ENCODE measurements at places on chromosomes 7 and 10.

DNA sequence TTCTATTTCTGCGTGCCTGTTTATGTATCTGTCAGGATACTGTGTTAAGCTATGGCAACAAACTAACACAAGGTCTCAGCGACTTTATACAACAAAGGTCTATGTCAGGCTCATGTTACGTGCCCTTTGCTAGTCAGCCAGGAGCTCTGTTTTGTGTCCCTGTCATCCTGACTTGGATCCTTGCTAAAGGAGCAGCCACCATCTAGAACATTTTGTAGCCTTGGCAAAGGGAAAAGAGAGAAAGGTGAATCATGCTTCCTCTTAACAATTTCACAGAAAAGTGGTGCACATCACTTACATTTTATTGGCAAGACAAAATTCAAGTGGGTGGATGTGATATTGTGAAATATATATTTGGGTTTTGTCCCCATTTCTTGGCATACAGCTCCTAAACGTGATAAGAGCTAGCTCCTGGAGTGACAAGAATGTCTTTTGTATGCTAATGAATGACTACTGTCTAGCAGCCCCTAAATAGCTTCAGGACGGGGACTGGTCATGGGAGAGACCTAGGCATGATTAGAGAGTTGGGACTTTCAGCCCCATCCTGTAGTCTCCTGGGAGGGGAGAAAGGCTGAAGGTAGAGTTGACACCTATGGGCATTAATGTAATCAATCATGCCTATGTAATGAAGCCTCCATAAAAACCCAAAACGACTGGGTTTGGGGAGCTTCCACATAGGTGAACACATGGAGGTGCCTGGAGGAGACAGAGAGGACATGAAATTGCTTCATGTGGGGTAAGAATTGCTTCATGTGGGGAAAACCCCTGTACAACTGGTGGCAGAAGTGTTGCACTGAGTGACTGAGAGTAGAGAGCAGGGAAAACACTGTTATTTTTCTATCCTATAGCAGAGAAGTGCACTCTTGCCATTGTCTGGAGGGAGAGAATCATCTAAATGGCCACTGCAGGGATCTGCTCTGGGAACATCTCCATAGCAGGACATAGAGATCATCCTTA lies 33.0 kb downstream of the MRPL32 start:
- DNase-seq = no peak

DNA sequence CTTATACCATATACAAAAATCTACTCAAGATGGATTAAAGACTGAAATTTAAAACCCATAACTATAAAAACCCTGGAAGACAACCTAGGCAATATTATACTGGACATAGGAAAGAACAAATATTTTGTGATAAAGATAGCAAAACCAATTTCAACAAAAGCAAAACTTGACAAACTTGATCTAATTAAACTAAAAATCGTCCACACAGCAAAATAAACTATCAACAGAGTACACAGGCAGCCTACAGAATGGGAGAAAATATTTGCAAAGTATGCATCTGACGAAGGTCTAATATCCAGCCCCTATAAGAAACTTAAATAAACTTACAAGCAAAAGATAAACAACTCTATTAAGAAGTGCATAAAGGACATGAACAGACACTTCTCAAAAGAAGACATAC lies 240.1 kb downstream of the HGF start:
- DNase-seq = no peak

DNA sequence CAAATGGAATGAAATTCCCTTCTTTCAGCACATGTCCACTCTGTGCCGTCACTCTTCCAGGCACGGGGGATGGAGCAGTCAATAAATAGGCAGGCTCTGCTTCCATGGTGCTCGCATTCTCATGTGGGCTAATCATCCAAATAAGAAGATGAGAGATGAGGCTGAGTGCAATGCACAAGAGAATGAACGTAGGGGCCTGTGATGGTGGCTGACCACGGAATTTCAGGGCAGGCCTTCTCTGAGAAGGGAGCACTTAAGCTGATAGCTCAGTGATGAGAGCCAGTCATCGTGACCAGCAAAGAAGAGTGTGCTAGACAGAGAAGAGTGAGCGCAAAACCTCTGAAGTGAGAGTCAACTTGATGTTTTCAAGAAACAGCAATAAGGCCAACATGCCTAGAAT lies 47.9 kb downstream of the TAF3 start:
- no peak for DNase-seq

- DNase-seq = no peak
Measured at GRCh38 chr7:110718503-110719205, 372.3 kb upstream of the LRRN3 start.

DNA sequence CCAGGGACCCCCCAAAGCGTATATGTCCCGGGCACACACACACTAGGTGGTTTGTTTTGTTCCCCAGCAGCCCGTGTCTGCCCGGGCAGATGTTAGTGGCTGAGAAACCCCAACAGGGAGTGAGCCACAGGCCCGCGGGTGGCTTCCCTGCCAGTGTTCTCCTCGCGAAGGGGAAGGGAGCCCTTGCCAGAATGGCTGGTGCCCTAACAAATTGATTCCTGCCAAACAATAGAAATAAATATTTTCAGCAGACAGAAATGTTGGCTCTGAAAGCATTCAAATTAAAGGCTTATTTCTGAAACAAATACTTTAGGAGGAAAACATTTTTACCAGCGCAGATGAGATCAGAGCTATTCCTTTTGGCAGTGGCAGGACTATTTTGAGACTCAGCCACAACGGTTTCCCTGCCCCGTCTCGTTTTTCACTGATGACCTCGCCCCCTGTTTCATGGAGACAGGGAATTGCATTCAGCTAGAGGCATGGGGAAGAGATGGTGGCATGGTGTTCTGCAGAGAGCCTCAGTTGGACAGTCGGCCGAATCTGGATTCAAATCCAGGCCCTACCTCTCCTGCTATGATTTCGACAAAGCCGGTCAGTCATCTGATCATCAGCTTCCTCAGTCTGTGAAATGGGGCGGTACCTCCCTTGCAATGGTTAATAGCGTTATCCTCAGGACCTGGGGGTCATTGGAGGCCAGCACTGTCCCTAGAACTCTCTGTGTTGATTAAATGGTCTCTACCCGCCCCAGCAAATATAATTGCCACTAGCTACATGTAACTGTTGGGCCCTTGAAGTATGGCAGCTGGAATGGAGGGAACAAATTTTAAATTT lies 84.5 kb downstream of the CUX1 start:
- DNase-seq = no peak

GRCh38 chr7:106344861-106345260 lies 60.1 kb upstream of the NAMPT start:
- DNase-seq = no peak

DNA sequence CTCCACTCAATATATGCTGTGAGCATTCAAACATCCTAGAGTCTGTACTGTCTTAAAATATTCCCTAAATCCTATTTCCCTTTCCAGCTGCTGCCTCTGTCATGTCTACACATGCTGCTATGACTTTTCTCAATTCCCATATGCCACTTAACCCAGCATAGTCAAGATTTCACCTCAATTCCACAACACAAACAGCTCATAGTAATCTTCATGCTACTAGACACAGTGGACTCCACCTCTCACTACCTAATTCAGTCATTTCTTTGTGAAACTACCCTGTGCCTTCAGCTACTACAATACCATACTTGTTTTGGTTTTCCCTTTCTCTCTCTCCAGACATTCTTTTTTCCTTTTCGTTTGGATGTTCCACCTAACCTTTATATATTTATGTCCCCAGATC lies 45.5 kb downstream of the GSAP start:
- no peak for DNase-seq

DNA sequence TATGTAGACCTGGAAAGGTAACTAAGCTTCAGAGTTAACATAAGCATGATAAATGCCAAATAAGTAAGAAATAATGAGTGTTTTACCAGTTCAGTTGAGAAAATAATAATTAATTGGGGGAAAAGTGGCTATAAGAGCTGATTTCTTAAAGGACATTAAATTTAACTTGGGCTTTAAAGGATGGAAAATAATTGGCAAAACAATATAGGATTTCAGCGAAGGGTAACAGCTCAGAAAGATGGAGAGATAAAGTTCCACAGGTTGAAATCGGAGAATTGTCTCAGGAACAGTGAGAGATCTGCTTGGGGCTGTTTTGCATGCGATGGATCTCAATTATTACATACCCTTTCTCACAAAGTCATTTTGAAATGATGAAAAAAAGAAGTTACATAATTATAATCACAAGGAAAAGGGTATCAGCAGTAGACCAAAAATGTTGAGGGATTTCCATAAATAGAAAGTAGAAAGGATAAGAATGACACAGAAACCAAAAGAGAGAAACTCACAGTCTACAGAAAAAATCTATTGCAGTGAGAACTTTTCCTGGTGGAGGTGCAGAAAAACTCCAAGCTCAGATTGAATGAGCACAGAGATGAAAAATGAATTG lies 40.1 kb upstream of the ITGB8 start:
- DNase-seq = no peak

DNA sequence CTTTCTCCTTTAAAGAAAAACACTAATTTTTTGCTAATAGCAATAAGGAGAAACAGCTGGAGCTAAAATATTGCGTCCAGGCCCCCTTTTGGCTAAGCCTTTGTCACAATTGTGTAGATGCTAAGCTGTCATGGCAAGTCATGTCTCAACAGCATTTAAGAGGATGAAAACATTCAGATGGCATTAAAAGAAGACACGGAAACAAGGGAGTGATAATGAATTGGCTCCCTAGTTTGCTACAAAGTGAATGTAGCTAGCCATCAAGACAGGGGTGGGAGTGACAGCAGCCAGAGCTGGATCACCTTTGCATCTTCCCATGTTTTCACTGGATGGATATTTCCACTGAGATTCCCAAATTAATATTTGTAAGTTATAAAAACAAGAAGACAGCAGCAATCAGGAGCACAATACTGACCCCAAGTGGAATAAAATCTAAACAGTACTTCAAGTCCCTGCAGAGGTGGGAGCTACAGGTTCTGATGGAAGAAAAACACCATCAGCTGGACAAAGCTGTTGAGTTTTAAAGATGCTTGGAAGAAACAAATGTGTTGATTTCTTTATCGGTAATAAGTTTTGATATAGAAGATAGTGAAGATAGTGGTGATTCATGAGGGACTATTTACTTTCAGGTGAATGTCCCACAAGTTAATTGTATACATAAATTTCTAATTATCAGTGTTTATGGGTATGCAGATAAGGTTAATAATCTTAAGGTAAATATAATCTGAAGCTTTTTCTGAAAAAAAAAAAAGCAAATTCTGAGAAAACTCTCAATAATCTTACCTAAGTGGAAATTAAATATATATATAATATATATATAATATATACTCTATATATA lies 129.4 kb downstream of the SLC16A9 start:
- no peak for DNase-seq

GRCh38 chr7:28069807-28070206 lies 110.8 kb downstream of the JAZF1 start:
- no peak for DNase-seq

DNA sequence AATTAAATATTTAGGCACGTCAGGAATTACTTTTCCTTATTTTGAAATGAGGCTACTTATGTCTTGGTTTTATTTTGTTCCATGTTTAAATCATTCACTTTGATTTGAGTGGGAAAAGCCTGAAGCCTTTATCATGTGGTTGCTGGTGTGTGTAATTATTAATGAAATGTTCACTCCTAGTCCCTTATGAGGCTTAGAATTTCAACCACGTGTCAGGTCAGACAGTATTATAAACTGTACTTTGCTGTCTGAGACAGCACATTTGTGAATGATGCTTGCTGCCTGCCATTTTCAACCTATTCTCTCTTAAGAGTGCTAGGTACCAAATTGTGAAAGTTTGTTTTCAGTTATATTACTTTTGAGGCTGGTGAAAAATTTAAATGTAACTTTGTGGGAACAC lies 58.9 kb downstream of the COL17A1 start:
- DNase-seq = no peak

DNA sequence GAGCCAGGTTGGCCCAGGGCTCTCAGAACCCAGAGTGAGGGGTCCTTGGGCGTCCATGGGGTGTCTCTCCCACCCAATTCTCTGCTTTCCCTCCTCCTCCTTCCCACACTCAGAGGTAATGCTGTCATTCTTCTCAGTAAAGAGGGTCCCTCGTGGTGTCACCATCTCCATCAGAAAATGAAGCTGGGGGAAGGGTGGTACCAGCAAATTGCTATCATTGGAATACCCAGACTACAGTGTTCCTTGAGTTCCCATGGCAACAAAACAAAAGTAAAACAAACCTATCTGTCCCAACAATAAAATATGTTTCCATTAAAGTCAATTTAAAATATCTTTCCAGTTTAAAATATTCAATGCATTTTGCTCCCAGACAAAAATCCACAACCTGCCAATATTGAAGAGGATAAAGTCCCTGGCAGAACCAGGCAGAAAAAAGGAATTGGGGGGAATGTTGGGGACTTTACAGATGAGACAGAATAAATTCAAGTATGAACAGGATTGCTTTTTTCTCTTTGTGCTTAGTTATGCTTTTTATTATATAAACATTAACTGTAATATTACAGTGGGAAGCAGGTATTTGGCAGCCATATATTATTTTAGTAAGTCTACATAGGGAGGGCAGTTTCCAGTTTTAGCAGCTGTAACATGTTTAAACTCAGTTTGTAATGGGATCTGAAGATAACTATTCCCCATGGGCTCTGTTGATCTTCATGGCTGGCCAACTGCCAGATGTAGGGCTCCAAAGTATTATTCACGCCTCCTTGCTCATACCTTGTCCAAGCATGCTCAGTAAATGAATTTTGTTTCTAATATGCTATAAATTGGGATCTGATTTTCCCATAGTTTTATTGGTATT lies 182.1 kb downstream of the ARID5B start:
- DNase-seq = no peak

GRCh38 chr10:93945819-93946218 lies 47.9 kb upstream of the PLCE1 start:
- no peak for DNase-seq

DNA sequence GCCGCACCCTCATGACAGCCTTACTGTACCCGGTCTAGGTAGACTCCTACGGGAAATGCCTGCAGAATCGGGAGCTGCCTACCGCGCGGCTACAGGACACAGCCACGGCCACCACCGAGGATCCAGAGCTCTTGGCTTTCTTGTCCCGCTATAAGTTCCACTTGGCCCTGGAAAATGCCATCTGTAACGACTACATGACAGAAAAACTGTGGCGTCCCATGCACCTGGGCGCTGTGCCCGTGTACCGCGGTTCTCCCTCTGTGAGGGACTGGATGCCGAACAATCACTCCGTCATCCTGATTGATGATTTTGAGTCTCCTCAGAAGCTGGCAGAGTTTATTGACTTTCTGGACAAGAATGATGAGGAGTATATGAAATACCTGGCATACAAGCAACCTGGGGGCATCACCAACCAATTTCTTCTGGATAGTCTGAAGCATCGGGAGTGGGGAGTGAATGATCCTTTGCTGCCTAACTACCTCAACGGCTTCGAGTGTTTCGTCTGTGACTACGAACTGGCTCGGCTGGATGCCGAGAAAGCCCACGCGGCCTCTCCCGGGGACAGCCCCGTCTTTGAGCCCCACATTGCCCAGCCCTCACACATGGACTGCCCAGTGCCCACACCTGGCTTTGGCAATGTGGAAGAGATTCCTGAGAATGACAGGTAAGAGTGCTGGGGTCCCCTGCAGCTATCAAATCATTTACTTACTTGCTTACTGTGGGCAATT lies 8.5 kb upstream of the CHCHD1 start:
- no peak for DNase-seq

DNA sequence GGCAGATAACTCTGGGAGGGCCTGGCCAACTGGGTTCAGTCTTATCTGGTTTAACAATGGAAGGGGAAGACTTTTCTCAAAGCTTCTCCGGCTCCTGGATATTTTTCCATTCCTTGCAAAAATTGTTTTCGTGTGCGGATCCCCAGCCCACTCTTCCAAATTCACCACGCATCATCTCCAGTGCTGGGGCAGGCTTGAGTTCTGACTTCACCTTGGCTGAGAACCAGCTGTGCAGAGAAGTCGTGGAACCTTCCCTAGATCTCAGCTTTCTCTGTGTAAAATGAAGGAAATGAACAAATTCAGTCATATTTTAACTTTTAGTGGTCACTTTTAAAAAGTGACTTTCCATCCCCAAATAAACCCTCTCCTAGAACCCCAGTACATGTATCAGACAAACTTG lies 297.0 kb downstream of the TCF7L2 start:
- no peak for DNase-seq

Data from activated CD4-positive, alpha-beta T cell treated with anti-CD3 and anti-CD28 coated beads for 4 hours (primary cell).